Caco-2 (cell line): ENCODE measurements at places on chromosomes 1 and 21. TPM values are rescaled to one million over a fixed set of nuclear protein-coding genes. Genes with fewer than 3 reads are reported as not detected.

KRTAP13-2 gene
- not detected in 2 replicates for total RNA-seq

GRCh38 chr1:216690603-216691002, 32.6 kb downstream of the ESRRG start:
- H3K4me1 ChIP-seq, result peaks cover 11% of the 10 kb centered on the region; the same call in 1 of the 2 replicates
- H3K27ac ChIP-seq, result no peak overlapping the region
- DNase-seq, result no peak
- H3K27me3 ChIP-seq, result no peaks in the 10 kb centered on the region
- H3K4me3 ChIP-seq, result no peak overlapping the region

DNA sequence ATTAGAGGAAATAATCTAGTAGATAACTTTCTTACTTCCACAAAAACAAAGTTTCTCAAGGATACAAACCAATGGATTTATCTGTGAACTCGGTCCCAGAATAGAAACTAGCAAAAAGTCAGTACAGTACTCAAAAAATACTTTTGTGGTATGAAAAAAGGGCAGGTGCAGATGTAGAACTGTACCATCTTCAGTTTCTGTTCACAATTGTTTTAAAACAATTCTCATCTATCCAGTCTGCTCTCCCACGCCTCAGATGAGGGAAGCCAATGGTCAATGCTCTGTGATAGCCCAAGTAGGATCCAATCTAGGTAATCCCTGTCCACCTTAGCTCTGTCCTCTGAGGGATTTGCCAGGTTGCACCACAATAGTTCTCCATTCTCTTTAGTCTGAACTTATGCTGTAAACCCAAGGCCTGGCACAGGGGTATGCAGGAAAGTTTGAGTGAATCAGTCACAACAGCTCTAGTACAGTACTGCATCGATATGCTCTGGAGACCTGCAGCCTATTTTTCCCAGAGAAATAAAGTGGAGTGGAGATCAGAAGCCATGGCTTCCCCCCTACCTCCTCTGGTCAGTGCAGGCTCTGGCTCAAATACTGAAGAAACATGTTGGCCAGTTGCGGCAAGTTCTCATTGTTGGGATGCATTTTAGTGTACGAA, 1.4 kb downstream of the KTI12 start:
- DNase-seq, result no peak
- H3K4me3 ChIP-seq, result peak overlapping the region; percentile 88
- peak overlapping the region; percentile 89 for H3K27ac ChIP-seq

DNA sequence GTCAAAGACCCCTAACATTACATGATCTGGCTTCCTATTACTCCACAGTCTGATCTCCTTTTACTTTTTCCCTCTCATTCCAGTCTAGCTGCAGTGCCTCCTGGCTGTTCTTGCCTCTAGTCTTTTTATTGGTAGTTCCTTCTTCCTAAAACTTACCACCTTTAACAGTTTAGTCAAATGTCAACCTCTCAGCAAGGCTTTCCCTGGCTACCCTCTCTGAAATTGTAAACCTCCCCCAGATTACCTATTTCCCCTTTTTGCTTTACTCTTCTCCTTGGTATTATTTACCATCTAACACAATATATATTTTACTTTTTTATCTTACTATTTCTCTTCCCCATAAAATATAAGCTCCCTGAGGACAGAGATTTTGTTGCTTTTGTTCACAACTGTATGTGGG, 129.6 kb downstream of the CLEC20A start:
- peaks cover 19% of the 10 kb centered on the region for H3K4me1 ChIP-seq
- H3K27me3 ChIP-seq, result no peaks in the 10 kb centered on the region
- no peak for DNase-seq
- no peak overlapping the region for H3K27ac ChIP-seq

DNA sequence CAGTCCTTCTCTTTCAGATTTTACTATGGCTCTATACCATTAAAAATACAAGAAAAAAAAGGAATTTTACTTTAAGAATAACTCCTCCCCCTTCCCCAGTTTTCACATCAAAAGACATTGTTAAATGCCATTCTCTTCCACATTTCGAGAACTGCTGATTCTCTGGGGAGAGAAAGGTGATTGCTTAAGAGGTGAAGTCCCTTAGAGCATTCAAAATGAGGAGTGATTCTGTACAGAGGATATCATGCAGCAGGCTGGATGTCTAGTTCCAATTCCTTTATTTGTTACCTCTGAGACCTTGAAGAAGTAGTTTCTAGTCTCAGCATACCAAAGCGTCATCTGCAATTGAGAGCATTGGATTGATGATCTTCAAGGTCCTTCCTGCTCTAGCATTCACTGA, 46.9 kb downstream of the FMO3 start:
- H3K4me1 ChIP-seq, result no peaks in the 10 kb centered on the region
- H3K27me3 ChIP-seq, result no peaks in the 10 kb centered on the region
- no peak overlapping the region for H3K27ac ChIP-seq
- no peak overlapping the region for H3K4me3 ChIP-seq

- no peak overlapping the region for H3K27ac ChIP-seq
- H3K4me3 ChIP-seq, result no peak overlapping the region
- no peaks in the 10 kb centered on the region; the same call in 1 of the 2 replicates for H3K27me3 ChIP-seq
- DNase-seq, result no peak
- H3K36me3 ChIP-seq, result no peaks in the 10 kb centered on the region
These were observed 65.5 kb upstream of the LAPTM5 start for GRCh38 chr1:30822966-30823581.
